ENCODE measurements at places on chromosomes 7 and 10. TPM values are rescaled to one million over a fixed set of nuclear protein-coding genes. Genes with fewer than 3 reads are reported as not detected.

PHYHIPL gene
- polyA plus RNA-seq, result 0.27 TPM

- DNase-seq, result peak; percentile 48
Measured at GRCh38 chr7:82247814-82248433, 195.7 kb downstream of the CACNA2D1 start.

GRCh38 chr10:122420624-122421007 lies 33.8 kb upstream of the ARMS2 start:
- DNase-seq, result no peak

DNA sequence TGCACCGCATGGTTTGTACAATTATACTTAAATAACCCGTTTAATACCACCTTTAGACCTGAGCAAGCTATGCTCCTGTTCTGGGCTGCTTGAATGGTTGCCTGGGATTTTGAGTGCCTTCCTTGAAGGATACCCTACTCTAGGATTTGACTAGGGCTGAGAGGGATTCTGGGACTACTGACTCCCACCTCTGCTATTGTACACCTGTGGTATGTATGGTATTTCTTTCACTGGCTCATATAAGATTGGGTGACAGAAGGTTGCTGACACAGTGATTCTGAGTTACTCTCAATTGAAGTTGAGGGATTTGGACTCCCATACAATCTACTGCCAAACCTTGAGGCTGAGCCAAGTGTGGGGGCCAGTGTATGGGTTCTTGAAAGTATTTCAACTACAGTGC lies 494.4 kb upstream of the SEMA3D start:
- peak; percentile 21 for DNase-seq

DYNC1I1 gene
- 1.9 TPM for polyA plus RNA-seq

GSTO2 gene
- 51.3 TPM for polyA plus RNA-seq

OPALIN gene
- polyA plus RNA-seq, result not detected

DNA sequence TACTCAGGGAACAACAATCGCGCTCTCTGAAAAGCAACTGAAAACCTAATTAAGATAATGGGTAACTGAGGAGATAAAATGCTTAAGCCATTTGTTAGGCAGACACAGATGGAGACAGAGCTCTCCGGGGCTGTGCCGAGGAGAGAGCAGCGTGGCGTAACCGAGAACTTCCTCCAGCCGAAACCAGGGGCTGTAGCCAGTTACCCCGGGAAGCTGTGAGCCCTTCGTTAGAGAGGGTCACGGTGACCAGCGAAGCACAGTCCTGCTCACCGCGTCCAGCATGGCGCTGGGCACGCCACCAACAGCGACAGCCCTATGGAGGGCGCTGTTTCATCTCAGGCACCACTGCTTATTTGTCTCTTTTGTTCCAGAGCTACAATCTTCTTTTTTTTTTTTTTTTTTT lies 16.1 kb downstream of the PAPOLB start:
- peak; percentile 86 for DNase-seq

NEBL gene
- 2.3 TPM for polyA plus RNA-seq

PPP1R3C gene
- polyA plus RNA-seq, result 0.94 TPM

DNA sequence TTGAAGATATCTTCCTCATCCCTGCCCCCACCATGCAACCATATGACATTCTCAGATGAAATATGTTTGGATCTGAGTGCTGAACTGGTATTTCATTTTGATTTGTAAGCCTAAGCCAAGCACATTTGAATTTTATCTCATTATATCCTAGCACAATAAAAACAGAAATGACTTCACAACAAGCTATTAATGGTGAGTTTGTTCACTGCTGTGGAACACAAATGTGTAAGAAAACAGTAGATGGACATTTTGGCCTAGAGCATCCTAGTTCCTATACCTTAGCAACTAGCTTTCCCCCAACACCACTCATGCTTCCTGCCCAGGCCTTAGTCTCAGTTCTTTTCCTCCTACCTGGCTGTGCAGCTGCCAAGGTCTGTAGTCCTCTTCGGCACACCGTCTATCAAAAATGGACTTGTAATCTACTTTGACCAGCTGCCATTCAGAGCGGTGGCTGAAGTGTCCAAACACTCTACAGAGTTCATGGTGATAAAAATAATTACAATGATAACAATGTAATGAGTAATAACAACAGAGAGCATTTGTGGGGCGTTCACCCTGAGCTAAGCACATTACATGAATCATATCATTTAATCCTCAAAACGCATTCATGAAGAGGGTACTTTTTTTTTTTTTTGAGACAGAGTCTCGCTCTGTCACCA lies 491.9 kb downstream of the SORCS1 start:
- DNase-seq, result no peak

DNA sequence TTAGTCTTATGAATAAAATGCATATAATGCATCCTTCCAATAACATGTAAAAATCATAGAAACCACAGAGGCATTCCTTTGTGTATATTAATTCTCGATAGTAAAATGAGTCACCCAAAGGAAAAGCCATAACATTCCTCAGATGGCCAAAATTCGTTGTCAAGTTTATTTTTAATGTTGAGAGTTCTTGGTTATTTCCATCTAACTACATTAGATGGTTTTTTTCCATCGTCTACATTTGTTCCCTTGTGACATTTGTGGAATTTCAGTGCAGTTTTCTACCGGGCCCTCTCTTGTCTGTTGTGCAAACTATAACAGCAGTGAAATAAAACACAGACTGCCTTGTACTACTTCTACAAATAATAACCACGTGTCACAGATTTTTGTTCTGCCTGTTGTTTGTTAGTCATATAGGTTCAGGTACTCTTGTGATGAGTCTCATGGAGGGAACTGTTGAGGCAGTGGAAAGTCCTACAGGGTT lies 54.7 kb upstream of the CCAR1 start:
- DNase-seq, result no peak

GRCh38 chr10:98273057-98273850 lies 5.3 kb upstream of the LOXL4 start:
- peak; percentile 37 for DNase-seq

CPA1 gene
- not detected for polyA plus RNA-seq

OR2A5 gene
- not detected for polyA plus RNA-seq

ANKRD2 gene
- not detected for polyA plus RNA-seq

DNA sequence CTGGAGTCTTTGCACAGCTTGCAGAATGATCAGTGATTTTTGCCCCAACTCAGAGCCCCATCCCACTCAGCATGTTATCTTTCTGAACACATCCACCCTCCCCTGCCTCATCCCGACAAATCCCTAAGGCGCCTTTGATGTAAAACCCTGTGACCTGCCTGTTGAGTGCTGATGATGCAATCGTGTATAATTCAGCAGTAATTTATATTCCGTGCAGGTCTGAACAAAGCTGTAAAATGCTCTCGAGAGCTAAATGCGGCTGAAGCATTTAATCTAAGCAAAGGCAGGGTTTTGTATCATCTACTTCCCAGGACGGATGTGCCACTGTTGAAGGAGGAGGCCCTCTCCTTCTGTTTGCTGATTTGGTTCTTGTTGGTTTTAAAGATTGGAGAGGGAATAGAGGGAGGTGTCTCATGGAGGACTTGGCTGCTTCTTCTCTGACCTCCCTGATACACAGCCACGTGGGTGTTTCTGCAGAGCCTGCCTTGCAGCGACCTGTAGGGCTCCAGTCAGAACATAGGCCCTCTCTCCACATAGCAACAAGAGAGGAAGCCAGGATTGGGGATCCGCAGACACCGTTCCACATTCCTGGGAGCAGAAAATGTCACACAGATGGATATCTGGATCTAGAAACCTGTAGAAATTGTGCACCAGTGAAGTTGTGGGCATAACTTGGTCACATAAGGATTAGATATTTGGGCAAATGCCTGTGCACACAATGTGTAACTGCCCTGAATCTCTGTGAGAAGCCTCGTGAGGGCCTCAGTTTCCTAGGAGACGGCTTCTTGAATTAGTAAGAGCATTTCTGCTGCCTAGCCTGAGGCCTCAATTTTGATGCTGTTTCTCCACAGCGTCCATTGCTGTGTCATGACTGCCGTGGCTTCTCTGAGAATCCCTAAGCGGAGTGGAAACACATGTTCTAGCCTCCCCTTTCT lies 90.2 kb upstream of the AGK start:
- no peak for DNase-seq

TAS2R41 gene
- polyA plus RNA-seq, result not detected

DNA sequence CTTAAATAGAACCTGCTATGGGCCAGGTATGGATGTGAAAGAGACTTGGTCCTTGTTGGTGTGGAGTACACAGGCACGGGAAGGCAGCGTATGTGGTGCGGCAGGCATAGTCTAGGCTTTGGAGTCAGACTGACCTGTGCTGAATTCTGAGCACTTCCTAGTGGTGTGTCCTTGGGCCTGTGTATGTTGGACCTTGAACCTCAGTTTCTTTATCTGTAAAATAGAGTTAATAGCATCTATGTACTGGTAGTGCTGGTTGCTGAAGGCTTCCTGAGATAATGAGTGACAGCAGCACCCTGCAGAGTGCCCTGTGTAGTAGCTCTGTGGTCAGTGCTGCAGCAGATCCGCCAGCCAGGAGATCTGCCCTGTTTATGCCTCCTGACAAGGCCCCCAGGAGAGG lies 5.3 kb upstream of the SFRP5 start:
- no peak for DNase-seq

DNA sequence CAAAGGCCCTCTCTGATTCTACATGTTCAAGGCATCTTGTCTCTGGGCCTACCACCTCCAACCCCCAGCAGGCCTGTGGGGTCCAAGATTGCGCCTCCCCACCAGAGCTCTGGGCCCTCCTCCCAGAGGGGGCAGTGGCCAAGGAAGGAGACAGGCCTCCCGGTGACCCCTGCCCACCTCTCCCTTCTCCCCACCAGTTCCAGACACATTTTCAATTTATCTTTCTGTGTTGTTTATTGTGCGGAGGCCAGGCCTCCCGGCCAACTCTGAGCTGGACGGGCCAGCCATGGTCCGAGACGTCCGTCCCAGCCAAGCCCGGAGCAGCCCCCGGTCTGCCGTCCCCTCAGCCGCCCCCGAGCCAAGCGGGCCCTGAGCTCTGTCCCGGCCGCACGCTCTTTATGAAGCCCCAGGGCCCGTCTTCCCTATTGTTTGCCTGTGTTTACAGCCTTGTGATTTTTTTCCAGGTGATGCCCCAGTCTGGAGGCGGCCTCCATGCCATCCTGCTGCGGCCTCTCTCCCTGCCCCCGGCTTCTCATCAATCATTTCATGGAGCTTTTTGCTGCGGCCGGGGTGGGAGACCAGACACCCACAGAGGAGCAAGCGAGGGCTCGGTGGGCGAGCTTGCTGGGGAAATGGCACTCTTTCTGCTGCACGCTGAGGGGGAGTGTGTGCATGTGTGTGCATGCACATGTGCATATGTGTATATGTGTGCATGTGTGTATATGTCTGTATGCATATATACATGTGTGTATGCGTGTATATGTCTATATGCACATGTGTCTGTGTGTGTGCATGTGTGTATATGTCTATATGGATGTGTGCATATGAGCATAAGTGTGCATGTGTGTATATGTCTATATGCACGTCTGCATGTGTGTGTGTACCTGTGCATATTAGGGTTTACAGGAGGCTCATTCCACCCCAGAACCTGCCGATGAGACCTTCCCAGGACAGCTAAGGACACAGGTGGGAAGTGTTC lies 52.7 kb upstream of the ELN start:
- DNase-seq, result no peak

GRCh38 chr7:46847126-46847525 lies 734.8 kb downstream of the TNS3 start:
- no peak for DNase-seq

- DNase-seq, result no peak
Measured at GRCh38 chr10:113447278-113447677, 105.6 kb upstream of the HABP2 start.

GRCh38 chr10:124639206-124639605 lies 105.0 kb downstream of the FAM53B start:
- DNase-seq, result no peak

- no peak for DNase-seq
Measured at GRCh38 chr10:51075043-51075872, 971 bp downstream of the PRKG1 start.

GRCh38 chr7:87712571-87712970 lies 84.4 kb downstream of the RUNDC3B start:
- DNase-seq, result no peak

GSDME gene
- 8.5 TPM for polyA plus RNA-seq

EPDR1 gene
- polyA plus RNA-seq, result 4.4 TPM

DNA sequence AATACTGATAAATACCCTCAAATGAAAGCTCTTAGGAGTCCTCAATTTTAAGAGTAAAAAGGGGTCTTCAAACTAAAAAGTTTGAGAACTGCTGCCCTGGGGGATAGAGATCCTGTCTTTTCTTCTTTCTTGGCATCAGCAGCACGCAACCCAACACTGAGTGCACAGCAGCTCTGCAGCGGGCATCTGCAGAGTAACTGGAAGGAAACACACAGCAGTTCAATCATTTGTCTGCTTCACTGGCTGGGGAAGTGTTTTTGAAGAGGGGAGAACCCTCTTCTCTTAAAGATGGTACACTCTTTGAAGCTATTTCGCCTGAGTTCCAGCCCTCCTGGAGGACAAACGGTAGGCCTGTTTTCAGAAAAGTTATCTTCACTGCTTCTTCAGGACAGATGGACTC lies 193.6 kb downstream of the FGFR2 start:
- DNase-seq, result no peak

OR13A1 gene
- 0.21 TPM for polyA plus RNA-seq

DNA sequence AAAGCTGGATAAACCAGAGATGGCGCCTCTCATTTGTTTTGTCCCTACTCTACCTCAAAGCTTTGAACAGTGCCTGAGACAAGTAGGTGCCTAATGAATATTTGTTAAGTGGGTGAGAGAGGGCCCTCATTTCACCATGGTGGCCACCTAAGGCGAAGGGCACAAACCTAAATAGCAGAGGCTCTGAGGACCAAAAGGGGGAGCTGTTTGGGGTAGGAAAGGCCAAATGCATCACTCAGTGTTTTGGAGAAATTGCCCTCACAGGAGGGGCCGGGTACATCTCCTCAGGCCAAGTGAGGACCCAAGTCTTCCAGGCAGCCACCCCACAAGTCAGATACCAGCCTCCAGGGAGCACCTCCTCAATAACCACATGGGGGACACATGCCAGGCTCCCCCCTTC lies 14.0 kb downstream of the IMPDH1 start:
- DNase-seq, result peak; percentile 36

ATOH7 gene
- polyA plus RNA-seq, result 0.23 TPM

DNA sequence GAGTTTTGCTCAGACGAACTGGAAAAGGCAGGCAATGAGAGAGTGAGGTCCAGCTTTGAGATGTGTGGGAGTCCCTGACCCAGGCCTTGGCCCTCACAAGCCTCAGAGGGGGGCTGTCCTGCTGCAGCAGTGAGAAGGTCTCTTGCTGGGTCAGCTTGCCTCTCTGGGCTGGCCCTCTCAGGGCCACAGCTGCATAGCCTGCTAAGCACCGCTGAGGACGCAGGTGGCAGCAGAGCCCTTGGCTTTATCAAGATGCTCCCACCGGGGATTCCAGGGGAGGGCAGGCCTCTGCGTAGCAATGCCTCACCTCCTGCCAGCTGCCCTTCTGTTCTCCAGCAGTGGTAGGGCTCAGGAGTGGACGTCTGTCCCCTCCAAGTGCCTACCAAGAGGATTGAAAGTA lies 128.7 kb downstream of the COBL start:
- DNase-seq, result peak; percentile 92

All from GM23338 (cell line).